Cardiac muscle cell (in vitro differentiated cells and primary cell): ENCODE measurements at places on chromosomes 6 and 20.

DNA sequence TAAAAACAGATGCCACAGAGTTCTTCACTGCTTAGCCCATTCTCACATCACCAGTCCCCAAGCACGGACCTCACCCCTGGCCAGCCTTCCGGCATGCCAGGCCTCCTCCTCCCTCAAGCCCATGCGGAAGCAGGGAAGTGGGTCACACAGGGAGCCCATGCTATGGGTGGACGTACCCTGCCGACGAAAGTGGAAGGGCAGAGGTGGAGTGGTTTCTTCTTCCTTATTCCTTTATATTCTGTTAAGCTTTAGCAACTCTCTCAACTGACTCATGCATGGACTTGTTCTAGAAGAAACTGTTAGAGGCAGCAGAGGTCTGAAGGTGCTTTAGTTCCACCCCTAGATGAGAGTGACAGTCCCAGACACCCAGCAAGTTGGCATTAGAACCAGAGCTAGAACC is 118.6 kb downstream of the LY86 start:
- no peak for DNase-seq
- H3K27ac ChIP-seq, result no peak overlapping the region
- no peaks in the 10 kb centered on the region for H3K27me3 ChIP-seq
- no peaks in the 10 kb centered on the region for H3K36me3 ChIP-seq
- H3K4me1 ChIP-seq, result no peaks in the 10 kb centered on the region

DNA sequence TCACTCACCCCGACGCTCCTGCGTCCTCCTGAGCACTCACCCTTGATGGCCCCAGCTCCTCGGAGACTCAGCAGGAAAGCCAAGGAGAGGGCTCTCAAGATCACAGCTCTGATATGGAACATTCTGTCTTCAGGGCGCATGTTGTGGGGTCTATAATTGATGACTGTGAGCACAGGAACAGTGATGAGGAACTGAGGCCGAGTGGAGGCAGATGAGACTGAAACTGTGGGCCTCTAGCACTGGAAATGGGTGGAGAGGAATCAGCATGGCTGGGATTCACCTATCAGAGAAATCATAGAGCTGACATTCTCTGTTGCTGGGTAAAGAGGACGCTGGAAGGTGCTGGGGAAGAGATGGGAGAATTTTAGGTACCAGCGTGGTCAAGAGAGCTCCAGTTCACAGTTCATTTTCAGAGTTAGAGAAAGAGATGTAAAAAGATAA is at the start of gene HLA-DPA1:
TSS of gene HLA-DPA1 (minus strand) at position 219 of the 441 bp plus-strand sequence.
- no peak within 1 kb of the TSS for H3K27ac ChIP-seq
- H3K4me1 ChIP-seq, result peaks cover 6% of the 10 kb centered on the region
- H3K27me3 ChIP-seq, result no peaks in the 10 kb centered on the region
- DNase-seq, result peak; percentile 44
- no peaks in the 10 kb centered on the region for H3K36me3 ChIP-seq

DNA sequence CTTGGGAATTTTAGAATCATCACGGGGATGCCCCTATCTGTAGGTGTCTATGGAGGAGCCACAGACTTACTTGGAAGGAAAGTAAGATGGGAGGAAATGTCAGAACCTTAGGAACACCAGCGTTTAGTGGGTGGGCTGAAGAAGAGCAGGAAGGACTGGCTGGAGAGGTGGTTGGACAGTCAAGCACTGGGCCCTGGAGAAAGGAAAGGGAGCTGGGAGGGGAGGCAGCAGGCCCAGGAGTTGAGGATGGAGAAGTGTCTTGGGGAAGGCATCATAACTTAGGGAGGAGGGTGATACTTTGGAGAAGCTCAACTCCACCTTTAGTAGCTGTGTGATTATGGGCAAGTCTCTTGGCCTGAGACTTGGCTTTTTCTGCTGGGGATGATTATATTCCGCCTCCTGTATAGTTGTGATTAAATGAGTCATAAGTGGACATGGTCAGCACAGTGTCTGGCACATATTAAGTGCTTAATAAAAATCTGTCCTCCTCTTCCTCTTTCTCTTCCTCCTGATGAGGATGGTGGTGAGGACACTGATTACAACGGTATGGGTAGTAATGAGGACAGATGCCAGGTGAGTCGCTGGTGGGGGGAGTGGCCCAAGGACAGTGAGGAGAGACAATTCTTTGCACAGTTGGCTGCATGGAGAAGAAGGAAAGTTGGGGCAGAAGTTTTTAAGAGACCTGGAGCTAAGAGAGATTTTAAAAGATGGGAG is 125.7 kb downstream of the TOX2 start:
- no peak for DNase-seq
- H3K27ac ChIP-seq, result no peak overlapping the region
- H3K27me3 ChIP-seq, result peaks cover under 1% of the 10 kb centered on the region
- H3K4me3 ChIP-seq, result no peak overlapping the region
- H3K36me3 ChIP-seq, result no peaks in the 10 kb centered on the region

GRCh38 chr6:4320860-4321259 is 185.5 kb upstream of the ECI2 start:
- no peaks in the 10 kb centered on the region for H3K36me3 ChIP-seq
- DNase-seq, result peak; percentile 86
- no peak overlapping the region for H3K4me3 ChIP-seq
- no peaks in the 10 kb centered on the region for H3K27me3 ChIP-seq

- peak; percentile 16 for DNase-seq
- no peaks in the 10 kb centered on the region for H3K4me1 ChIP-seq
- H3K27ac ChIP-seq, result no peak overlapping the region
- no peaks in the 10 kb centered on the region for H3K27me3 ChIP-seq
- no peak overlapping the region for H3K4me3 ChIP-seq
Measured at GRCh38 chr6:24536466-24536865, 41.7 kb downstream of the ALDH5A1 start.

GRCh38 chr6:15244620-15245360 is 1.1 kb upstream of the JARID2 start:
- no peaks in the 10 kb centered on the region for H3K36me3 ChIP-seq
- DNase-seq, result peak; percentile 89
- H3K27ac ChIP-seq, result peak overlapping the region; percentile 95
- peaks cover 9% of the 10 kb centered on the region for H3K4me1 ChIP-seq
- H3K4me3 ChIP-seq, result peak overlapping the region; percentile 81
